ENCODE measurements at places on chromosomes 5 and 9.

DNA sequence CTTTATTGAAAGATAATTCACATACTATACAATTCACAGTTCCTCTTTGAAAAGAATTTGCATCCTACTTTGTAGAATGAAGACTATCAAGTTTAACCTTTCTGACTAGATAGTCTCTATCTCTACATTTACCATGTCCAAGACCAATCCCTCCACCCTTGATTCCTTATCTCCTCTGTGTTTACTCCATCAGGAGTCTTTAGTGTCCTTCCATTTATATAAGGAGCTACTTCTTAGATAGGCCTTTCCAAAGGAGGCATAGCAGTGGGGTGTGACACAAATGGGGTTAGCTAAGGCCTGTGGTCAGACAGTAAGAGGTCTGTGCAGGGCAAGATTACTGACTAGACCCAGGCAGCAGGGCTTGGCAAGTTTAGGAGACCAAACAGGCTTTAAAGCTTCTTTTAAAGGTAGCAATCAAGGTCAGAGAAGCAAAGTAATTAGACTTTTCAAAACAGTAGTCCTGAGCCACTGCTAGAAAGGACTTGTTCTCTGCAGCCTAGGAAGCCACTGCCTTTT lies 11.1 kb upstream of the DMXL1 start:
- DNase-seq, result no peak

- no peak for DNase-seq
Observed at GRCh38 chr5:112063856-112064255, 306.9 kb upstream of the NREP start.

GRCh38 chr5:35745193-35745592 lies 111.5 kb upstream of the IL7R start:
- DNase-seq, result no peak

- DNase-seq, result no peak
Observed at GRCh38 chr5:40022057-40022456, 597.3 kb upstream of the DAB2 start.

- no peak for DNase-seq
Observed at GRCh38 chr9:85118990-85119755, 449.6 kb downstream of the NTRK2 start.

DNA sequence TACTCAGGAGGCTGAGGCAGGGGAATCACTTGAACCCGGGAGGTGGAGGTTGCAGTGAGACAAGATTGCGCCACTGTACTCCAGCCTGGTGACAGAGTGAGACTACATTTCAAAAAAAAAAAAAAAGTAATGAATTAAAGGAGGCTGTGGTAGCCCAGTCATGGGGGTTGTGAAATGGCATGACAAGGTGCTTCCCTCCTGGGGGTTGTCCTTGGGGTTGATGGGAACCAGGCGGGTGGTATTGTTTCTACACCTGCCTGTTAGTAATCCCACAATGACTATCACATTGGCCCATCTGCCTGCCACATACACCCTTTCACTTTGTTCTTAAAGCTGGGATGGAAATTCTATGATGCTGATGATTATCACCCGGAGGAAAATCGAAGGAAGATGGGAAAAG lies 5.6 kb downstream of the IDNK start:
- no peak for DNase-seq

GRCh38 chr5:73188764-73189531 lies 16.0 kb downstream of the TMEM174 start:
- no peak for DNase-seq

GRCh38 chr5:61811052-61811451 lies 479.0 kb downstream of the ZSWIM6 start:
- DNase-seq, result no peak

- no peak for DNase-seq
Observed at GRCh38 chr9:86298873-86299272, 16.5 kb upstream of the ISCA1 start.

GRCh38 chr5:93789173-93790067 lies 48.0 kb upstream of the POU5F2 start:
- no peak for DNase-seq

DNA sequence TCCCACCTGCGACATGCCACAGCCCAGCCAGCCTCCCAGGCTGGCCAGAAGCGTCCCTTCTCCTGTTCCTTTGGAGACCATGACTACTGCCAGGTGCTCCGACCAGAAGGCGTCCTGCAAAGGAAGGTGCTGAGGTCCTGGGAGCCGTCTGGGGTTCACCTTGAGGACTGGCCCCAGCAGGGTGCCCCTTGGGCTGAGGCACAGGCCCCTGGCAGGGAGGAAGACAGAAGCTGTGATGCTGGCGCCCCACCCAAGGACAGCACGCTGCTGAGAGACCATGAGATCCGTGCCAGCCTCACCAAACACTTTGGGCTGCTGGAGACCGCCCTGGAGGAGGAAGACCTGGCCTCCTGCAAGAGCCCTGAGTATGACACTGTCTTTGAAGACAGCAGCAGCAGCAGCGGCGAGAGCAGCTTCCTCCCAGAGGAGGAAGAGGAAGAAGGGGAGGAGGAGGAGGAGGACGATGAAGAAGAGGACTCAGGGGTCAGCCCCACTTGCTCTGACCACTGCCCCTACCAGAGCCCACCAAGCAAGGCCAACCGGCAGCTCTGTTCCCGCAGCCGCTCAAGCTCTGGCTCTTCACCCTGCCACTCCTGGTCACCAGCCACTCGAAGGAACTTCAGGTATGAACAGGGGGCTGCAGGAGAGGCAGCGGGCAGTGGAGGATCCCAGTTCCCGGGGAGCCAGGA lies 106.5 kb downstream of the PPARGC1B start:
- no peak for DNase-seq

DNA sequence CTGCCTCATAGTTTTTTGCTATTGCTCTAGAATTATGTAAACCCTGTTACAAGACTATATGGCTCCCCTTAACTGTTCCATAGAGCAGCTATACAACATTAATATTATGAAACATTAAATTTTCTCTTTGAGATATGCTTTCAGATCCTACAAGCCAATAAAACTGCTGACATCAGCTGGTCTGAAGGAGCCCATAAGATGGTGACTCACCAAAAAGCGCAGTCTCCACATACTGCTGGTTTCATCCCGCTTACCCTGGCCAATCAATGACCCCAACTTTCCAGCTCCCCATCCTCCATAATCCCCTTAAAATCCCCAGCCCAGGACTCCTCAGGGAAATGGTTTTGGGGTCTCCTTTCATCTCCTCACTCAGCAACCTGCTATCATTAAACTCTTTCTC lies 172.7 kb downstream of the NSG2 start:
- no peak for DNase-seq

GRCh38 chr5:59813761-59814536 lies 79.6 kb downstream of the PDE4D start:
- DNase-seq, result no peak

DNA sequence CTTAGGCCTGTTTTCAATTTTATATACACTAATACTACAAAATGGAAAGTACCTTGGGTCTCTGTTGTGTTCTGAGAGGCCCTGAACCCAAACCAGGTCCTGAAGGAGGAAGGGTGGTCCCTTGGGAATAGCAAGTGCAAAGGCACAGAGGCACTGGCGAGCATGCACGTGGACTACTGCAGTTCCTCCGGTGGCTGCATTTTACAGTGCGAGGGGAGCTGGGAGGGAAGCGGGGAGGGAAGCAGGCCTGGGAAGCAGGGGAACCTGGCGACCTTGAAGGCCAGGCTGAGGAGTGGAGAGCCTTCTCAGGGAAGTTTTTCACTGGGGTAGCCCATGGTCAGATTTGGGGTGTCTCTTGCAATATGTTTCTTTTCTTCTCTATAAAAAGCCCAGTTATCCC lies 33.9 kb downstream of the MORN5 start:
- DNase-seq, result no peak

- DNase-seq, result no peak
Observed at GRCh38 chr5:88829775-88830174, 53.2 kb downstream of the MEF2C start.

DNA sequence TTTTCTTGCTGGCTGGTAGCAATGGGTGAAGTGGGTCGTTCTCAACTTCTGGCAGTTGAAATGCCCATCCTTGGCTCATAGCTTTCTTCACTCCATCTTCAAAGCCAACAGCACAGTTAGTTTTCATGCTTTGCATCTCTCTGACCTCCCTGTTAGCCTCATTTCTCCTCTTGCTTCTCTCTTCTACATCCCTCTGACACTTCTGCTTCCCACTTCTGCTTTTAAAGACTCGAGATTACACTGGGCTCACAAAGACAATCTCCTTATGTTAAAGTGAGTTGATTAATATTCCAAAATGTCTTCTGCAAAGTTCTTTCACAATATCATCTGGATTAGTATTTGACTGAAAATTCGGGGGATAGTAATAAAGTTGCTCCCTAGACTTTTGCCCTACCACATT lies 684.8 kb upstream of the CCNG1 start:
- DNase-seq, result no peak

DNA sequence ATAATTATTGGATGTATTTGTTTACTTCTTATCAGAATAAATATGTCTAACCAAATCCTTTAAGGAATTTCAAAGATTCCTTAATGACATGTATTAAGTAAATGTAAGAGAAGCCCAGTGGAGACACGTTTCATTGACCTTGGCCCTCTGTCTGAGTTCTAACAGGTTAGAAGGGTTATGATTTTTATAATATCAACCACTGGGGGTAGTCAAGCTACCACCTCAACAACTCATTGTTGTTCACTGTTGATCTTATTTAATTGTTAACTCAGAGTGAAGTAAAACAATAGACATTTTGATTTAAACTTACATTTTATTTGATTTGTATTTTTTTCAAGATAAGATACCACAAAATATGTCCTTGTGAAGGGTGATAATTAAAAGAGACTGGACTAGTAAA lies 499.2 kb upstream of the COX7C start:
- DNase-seq, result no peak

DNA sequence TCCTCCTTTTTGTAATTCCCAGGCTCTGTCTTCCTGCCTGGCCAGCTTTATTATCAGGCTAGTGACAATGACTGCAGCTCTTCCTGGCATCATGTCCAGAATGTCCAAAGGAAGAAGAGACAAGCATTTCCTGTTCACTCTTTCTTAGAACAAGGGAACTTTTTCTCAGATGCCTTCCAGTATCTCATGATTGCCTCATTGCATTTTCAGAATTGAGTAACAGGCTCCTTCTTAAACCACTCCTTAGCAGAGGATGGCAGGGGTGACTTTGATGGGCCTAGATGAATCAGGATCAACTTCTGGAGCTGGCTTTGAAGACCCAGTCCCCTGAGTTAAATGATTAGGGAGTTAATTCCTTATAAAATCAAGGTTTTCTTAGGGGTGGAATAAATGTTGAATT lies 92.9 kb upstream of the RASGRF2 start:
- no peak for DNase-seq

DNA sequence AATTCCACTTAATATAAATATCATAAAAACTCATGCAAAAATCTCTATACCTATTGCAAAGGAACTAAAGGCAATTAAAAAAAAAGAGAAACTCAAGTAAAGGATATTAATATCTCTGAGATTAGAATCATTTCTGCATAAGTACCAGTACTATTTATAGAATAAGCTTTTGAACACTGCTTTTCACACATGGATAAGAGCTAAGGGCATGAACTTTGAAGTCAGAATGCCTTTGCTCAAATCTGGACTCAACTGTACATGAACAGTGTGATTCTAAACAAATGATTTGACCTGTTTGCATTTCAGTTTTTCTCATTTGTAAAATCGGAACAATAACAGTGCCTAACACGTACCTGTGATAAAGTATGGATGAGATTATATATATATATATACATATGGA lies 255.9 kb downstream of the EFNA5 start:
- DNase-seq, result no peak

DNA sequence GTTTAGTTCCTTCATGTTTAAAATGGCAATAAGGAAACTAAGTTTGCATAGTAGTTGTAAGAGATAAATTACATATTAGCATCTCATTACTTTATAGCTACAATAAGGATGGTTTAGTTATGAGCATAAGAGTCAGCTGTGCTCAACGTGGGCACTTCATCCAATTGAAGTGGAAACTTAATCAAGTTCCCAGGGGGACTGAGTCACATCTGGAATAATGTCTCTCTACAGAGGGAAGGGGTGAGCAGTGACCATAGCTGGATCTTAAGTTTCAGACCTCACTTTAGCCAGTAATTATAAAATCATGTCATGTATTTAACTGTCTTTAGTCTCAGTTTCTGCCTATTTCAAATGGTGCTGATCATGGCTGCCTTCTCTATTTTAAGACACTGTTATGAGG lies 36.8 kb upstream of the FAM240B start:
- DNase-seq, result no peak

DNA sequence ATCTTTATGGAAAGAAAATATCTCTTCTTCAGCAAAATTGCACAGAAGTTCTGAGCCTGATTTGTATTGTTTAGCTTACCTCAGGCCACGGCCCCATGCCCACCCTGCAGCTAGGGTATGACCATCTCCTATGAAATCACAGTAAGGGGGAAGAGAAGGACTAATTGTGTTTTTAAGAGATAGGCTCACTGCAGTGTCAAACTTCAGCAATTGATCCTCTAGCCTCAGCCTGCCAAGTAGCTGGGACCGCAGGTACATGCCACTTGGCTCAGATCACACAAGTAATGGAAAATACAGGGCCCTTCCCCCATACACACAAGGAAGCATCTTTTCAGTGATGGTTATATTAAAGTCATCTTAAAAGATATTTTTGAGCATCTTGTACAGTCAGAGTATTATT lies 60.0 kb downstream of the DMAC1 start:
- no peak for DNase-seq

GRCh38 chr5:125813221-125813974 lies 609.8 kb upstream of the GRAMD2B start:
- no peak for DNase-seq

DNA sequence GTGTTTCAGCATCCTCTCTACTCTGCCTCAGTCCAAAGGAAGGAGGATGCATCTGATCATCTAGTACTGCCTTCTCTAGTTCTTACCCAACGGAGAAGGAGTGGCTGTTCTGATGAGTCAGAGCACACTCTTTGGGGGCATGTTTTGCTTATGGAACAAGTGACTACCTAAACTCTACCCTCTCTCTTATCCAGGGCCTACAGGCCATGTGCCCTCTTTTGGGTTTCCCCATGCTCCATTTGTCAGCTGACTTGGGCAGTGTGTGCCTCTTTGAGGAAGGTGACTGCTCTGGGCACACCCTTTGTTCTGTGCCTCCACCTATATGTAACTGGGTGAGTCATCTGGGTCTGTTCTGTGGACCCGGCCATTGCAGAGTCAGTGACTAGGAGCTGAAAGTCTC lies 89.6 kb upstream of the BNC2 start:
- no peak for DNase-seq

DNA sequence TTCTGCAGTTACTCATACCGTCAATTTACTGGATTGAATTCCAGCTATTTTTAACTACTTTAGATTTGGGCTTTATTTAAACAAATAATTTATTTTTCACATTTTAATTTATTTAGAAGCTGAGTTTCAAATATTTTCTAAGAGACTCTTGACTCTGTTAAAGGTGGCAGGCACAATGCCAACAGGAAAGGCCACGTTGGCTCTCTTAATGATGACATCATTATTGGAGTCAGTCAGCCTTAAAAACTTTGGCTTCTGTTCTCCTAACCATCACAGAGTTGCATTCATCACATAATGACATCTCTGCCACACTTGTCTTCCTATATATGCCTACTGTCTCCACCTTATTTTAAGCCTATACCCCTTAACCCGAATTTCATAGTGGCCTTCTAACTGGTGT lies 172.3 kb upstream of the PLPPR1 start:
- no peak for DNase-seq
